ENCODE measurements at places on chromosomes 4 and X.

DNA sequence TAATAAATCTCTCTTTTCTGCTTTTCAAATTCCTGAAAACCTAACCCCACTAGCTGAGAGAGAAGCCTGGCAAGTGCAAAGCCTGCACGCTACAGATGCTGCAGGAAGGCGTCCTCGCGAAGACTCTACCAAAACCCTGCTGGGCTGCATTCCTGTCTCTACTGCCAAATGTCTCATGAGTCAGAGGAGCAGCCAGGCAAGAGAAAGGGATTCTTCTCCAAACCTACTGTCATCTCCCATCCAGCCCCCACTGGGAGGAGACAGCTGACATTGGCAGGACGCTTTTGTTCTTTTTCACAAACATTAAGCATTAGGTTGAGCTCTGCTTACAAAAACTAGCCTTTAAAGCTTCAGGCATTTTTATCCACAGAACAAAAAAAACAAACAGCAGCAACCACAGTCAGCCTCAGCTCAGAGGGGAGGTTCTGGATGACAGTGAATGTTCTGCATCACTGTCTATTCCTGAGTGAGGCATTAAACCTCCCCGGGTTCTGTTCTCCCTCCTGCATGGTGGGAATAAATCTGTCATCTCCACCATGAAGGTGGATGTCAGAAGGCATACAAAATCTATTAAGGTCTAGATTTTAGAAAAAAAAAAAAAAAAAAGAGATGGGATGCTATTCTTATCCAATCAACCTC, 18.0 kb downstream of the CRMP1 start:
- no peak for DNase-seq

- DNase-seq, result no peak
These were observed 80.5 kb downstream of the BLTP1 start for GRCh38 chr4:122232633-122233032.

DNA sequence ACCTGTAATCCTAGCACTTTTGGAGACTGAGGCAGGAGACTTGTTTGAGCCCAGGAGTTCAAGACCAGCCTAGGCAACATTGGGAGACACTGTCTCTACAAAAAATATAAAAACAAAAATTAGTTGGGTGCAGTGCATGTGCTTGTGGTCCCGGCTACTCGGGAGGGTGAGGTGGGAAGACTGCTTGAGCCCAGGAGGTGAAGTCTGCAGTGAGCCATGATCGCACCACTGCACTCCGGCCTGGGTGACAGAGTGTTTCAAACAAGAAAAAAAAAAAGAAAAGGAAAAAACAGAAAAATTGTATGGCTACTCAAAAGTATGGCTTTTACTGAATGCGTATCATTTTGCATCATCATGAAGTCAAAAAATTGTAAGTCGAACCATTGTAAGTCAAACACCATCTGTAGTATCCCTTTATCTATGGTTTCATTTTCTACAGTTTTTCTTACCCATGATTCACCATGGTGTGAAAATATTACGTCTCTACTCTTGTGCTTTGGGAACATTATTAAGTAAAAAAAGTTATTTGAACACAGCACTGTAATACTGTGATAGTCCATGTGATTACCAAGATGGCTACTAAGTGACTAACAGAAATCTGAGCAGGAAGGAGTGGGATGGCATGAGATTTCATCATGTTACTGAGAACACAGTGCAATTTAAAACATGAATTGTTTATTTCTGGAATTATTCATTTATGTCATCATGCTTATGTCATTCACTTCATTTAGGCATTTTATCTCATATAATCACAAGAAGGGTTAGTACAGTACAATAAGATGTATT, 26.5 kb upstream of the MANBA start:
- no peak for DNase-seq

- DNase-seq, result peak; percentile 34
These were observed 1.5 kb downstream of the ABCE1 start for GRCh38 chr4:145099653-145100052.

DNA sequence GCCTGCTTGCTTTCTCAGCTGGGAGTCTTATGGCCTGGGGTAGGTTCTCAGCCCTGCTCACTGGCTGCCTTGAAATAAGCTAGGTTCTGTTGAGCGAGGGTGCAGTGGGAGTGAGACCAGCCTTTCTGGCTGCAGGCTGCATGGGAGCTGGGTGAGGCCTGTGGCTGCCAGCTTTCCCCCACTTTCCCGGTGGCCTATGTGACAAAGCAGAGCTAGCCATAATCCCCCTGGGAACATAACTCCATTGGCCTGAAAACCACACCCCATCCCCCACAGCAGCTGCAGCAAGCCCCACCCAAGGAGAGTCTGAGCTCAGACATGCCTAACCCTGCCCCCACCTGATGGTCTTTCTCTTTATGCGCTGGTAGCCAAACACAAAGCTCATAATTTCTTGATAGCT, 118.9 kb downstream of the KLHL4 start:
- DNase-seq, result no peak

DNA sequence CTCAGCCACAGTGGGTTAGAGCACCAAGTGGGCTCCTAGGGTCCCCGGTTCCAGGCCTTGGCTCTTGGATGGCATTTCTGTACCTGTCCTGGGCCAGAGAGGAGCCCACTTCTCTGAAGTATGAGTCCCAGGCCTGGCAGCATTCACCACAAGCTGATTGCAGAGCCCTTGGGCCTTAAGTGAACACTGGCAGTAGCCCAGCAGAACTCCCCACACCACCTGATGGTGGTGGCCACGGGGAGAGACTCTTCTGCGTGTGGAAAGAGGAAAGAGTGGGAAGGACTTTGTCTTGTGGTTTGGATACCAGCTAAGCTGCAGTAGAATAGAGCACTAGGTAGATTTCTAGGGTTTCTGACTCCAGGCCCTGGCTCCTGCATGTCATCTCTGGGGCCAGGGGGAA, 104.8 kb downstream of the DLG3 start:
- no peak for DNase-seq

DNA sequence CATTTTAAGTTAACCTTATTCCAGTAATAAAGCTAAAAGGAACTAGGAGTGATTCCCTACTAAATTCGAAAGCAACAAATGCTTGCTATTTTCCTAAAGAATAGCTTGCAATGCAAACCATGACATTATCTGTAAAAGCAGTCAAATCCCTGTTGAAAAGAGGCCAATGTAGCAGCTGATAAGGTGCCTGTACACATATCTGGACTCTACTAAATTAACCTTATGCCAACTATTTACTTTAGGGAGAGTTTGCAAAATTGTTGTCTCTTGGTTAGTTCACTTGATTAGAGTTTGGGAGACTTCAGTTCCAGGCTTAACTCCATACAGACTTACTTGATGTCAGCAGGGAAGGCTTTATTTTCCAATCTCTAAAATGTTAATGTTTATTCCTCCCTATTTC, 6.0 kb downstream of the IL13RA2 start:
- DNase-seq, result no peak

- peak; percentile 31 for DNase-seq
These were observed 344.9 kb downstream of the BCOR start for GRCh38 chrX:39752815-39753214.

DNA sequence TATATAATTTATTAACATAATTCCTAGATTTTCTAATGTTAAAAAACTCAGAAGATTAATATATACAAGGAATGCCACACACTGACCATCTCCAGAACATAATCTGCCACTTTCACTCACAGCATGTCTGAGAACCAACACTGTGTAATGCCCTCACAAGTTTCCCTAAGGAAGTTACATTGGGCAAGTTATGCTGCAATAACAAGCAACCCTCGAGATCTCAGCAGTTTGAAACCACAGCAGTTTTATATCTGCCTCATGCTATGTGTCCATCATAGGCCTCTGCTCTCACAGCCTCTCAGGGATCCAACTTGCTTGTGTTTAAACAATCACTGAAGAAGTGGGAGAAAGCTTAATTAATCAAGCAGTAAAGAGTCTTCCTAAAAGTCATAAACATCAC, 250.0 kb upstream of the SLC7A11 start:
- peak; percentile 12 for DNase-seq

DNA sequence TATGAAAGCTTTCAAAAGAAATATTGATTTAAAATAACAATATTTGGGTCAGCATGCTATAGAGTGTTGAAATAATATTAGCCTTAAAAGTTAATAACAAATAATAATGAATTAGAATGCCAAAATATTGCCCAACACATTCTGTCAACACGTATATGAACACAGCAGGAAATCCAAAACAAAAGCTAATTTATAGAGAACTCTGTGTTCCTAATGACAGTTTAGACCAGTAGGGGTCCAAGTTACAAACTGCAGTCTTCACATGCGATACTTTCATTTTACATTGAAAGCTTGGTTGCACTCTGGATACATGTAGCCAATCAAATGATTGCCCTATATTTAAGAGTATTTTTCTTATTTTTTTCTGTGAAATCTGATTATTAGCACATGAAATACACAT, 274.4 kb downstream of the DCTD start:
- peak; percentile 38 for DNase-seq

GRCh38 chrX:153813161-153813560, 17.2 kb downstream of the PDZD4 start:
- DNase-seq, result no peak

DNA sequence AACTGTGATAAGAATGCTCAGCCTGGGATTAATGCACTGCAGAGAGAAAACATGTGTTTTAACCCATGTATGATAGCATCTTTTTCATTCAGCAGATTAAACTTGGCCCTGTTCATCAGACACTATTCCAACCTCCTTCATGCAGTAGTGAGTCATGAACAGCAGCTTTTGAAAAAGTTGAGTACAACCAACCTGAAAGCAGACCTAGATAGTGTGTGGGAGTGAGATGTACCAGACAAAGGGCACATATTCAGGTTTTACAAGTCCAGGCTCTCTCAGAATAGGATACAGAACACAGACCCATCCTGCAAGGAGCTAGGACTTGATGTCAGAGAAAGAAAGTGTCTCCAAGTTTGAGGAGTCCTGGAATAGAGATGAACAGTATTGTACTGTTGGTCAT, 237.3 kb upstream of the STS start:
- DNase-seq, result no peak

DNA sequence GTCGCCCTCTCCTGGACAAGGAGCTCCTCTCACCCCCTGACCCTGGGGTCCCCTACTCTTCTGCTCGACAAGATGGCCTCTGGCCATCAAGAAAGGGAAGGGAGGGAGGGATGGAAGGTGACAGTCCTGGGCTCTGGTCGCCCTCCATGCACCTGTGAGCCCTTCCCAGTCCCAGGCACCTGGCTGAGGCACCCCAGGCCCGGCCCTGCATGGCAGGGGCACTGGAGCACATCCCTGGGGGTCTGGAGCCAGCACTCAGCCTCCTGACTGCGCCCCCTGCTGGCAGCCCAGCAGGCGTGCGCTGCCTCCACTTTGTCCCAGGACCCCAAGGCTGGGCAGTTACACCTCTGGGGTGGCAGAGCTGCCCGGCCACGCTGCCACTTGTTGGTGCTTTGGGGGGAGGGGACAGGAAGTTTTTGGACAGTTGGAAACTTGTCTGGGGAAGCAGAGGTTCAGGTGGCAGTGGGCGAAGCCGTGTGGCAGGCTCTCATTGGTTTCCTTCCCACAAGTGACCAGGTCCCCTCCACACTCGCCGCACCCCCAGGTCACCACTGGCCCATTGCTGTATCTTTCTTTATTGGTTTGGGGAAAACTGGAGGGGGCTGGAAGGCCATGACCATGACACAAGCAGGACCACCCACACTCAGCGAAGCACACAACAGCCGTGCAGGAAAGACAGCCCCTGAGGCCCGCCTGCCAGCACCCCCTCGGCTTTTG, 4.3 kb downstream of the PNCK start:
- DNase-seq, result peak; percentile 46

GRCh38 chrX:14359316-14359715, 170.0 kb upstream of the GLRA2 start:
- DNase-seq, result no peak

DNA sequence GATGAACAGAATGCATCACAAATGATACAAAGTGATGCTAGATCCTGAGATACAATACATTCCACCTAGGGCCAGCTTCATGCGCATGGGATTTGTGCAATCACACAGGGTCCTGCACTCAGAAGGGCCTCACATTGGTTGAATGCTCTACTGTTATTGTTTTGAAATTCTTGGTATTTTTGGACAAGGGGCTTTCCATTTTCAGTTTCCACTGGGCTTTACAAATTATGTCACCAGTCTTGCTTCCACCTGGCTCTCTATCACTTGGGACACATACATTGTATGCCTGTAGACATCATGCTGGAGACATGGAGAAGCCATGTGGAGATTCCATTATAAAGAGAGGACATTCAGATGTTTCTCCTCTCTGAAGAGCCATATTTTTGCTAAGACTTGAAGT, 155.8 kb downstream of the NAA11 start:
- DNase-seq, result no peak

- DNase-seq, result peak; percentile 69
These were observed 6.0 kb upstream of the ASB11 start for GRCh38 chrX:15321447-15321846.

- DNase-seq, result no peak
These were observed 496.5 kb downstream of the RPA4 start for GRCh38 chrX:97380200-97380599.

Measured in hematopoietic multipotent progenitor cell treated with erythropoietin and hydrocortisone succinate and interleukin-3 and kit ligand, for 4 days (in vitro differentiated cells).